ENCODE measurements at places on chromosomes 3 and 15. TPM values are rescaled to one million over a fixed set of nuclear protein-coding genes. Genes with fewer than 3 reads are reported as not detected.

NPTN gene
- 142 TPM for total RNA-seq

PLA1A gene
- 0.25 TPM for total RNA-seq

KY gene
- 1.1 TPM for total RNA-seq

PODXL2 gene
- 2.0 TPM for total RNA-seq

MYRIP gene
- 0.22 TPM for total RNA-seq

SI gene
- not detected for total RNA-seq

Data from uterine smooth muscle cell (primary cell).